ENCODE measurements at places on chromosomes 13 and 19.

- DNase-seq = no peak
Measured at GRCh38 chr13:26095846-26096610, 44.2 kb upstream of the SHISA2 start.

GRCh38 chr19:50222691-50223438, 19.4 kb downstream of the MYH14 start:
- DNase-seq = no peak

- DNase-seq = no peak
Measured at GRCh38 chr19:50854636-50855410, at the start of gene KLK3. KLK3 (plus strand) TSS chr19:50854915; CDS start chr19:50854956, 41 bp downstream.

- no peak for DNase-seq
Measured at GRCh38 chr19:54317965-54318240, 4.9 kb upstream of the LILRA5 start.

DNA sequence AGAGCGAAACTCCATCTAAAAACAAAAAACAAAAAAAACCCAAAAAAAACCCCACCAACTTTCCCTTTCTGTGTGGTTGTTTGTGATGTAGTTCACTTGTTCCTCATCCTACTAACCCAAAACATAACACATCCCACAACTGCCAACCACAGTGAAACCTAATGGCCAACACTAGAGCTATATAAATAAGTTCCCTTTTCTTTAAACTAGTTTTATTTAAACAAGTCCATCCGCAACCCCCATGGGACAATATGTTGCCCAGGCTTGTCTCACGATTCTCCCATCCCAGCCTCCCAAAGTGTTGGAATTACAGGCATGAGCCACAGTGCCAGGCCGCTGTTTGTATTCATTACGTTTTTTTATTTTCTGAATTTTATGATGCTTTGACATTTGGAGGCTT, 71.2 kb upstream of the ADGRE5 start:
- peak; percentile 56 for DNase-seq

- DNase-seq = no peak
Measured at GRCh38 chr19:51001515-51001914, at the start of gene KLK8. KLK8 (minus strand) TSS chr19:51001604; CDS start chr19:51001167, 437 bp downstream.

GRCh38 chr13:112057736-112058518, 9.0 kb upstream of the SOX1 start:
- no peak for DNase-seq

DNA sequence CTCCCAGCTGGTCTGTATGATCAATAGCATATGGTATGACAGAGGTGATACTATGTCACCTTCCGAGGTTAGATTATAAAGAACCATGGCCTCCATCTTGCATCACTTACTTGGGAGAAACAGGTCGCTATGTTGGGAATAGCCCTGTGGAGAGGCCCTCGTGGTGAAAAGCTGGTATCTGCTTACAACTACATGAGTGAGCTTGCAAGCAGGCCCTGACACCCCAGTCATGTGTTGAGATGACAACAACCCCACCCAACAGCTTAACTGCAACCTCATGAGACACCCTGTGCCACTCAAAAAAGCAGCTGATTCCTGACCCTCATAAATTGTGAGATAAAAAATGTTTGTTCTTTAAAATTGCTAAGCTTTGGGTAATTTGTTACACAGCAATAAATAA, 18.8 kb downstream of the MTRF1 start:
- DNase-seq = no peak

- no peak for DNase-seq
Measured at GRCh38 chr13:112648966-112649690, 40.7 kb upstream of the ATP11A start.

DNA sequence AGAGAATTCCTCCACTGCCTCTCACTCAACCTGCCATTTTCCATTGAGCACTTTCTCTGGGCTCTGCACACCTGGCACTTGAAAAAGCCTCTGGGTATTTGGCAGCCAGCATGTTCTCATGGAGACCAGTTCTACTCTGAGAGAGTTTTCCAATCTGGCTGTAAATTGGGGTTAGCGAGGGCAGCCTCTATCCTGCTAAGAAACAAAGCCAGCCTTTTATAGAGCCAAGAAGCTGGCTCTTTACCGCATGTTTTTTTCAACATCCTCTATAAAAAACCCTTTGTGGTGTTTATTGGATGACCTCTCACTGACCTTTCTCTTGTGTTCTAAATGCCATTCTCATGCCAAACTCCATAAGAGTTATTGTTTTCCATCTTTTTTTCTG, 52.6 kb upstream of the RCBTB2 start:
- no peak for DNase-seq

- DNase-seq = peak; percentile 79
Measured at GRCh38 chr19:13847407-13848339, 29.3 kb upstream of the NANOS3 start.

- DNase-seq = no peak
Measured at GRCh38 chr13:52864941-52865340, 16.5 kb upstream of the PCDH8 start.

GRCh38 chr13:52091473-52091872, 37.4 kb downstream of the NEK5 start:
- DNase-seq = no peak

DNA sequence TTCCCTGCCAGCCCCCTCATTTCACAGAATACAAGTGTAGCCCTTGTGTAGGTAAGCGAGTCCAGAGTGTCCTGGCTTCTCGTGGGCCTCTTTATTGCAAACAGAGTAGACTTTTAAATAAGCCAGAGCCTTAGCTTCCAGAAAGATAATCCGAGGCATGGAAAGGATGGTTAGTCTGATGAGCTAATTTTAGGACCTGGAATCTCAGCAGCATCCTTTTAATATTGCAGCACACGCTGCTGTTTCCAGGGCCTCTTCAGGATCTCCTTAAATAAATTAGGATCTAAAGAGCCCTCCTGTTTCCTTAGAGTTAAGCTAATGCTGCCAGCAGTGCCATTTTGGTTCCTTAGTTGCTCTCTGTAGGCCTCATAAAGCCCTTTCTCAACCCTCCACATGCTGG, 99.2 kb downstream of the RFC3 start:
- no peak for DNase-seq

DNA sequence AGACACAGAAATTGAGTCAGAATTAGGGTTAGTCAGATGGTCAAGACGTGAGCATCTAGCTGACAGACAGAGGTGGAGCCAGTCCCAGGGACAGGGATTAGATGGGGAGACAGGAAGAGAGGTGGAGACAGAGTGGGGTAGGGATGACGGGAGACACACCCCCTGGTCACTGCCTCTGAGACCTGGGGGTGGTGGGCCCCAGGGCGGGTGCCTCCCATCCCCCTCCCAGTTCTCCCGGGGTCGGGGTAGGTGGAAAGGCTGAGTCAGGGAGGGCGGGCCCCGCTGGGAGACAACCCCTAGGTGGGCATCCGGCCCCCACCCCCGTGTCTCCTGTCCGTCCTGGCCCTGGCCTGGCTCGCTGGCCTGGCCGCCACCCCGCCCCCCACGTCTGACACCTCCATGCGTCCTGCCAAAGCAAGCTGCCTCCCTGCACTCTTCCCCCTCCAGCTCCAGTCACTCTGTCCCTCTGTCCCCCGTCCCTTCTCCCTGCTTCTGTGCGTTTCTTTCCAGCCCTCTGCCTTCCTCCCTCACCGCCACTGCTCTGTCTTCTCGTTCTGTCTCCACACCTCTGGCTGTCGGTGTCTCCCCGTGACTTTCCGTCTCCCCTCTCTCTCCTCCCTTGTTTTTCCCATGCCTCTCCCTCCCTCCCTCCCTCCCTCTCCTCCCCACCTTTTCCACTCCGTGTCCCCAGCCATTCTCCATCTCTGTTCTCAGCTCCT, 15.1 kb downstream of the CCDC97 start:
- DNase-seq = peak; percentile 33

DNA sequence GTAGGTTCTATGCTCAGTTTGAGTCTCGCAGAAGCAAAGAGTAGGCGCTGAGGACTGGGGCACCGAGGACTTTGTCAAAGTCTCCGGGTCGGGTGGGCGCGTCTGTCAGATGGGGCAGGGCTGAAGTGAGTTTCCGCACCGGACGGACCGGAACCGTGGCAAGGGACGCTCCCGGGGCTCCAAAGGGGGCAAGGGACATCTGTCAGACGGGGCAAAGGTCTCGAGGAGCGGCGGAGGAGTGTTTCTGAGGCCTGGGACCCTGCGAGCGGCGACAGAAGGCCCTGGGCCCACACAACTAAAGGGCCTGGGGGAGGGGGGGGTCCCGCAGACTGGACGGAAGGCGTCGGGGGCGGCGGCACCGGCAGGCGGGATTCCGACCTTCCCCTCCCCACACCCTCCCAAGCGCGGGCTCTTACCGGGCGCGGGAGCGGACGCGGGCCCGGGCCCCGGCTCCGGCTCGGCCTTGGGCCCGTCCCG, 13.3 kb upstream of the AKAP8L start:
- peak; percentile 45 for DNase-seq

- DNase-seq = no peak
Measured at GRCh38 chr13:27079421-27079958, 92.1 kb downstream of the USP12 start.

GRCh38 chr19:29596885-29597525, 9.1 kb upstream of the POP4 start:
- no peak for DNase-seq

DNA sequence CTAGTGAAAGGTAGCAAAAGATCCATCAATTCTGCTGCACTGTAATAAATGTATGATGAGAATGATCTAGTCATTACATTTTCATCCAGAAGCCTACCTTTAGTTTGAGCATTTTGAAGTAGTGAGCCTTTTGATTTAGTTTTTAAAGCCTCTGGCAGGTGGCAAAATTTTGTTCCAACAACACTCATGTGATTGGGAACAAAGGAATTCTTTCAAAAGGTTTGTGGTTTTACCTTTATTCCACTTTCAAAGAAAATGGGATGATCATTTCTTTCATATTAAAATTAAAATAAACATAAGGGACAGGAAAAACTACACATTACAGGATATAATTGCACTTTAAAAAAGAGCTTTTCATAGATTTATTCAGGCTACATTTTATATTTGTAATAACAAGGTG, 260.2 kb downstream of the DACH1 start:
- no peak for DNase-seq

- DNase-seq = no peak
Measured at GRCh38 chr19:42335374-42335936, 10.0 kb downstream of the MEGF8 start.

- DNase-seq = no peak
Measured at GRCh38 chr13:83168590-83168989, 713.7 kb downstream of the SLITRK1 start.

GRCh38 chr19:31902821-31903220, 442.6 kb upstream of the ZNF507 start:
- no peak for DNase-seq

DNA sequence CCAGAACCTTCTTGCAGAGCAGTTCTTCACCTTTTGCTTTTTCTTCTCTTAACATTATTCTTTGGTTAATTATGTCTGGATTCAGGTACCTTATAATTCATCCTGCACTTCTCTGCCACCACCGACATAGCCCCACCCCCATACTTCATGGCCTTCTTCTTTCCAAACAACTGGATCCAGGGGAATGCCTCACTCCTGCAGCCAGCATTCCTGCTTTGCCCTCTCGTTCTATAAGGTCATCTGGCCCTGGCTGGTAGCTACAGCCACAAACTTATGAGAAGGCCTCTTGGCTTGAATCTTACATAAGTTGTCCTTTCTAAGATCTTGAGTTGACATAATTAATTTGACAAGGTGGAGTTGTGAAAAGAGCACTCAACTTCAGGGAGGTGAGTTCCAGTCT, 84.1 kb upstream of the FRY start:
- DNase-seq = no peak

DNA sequence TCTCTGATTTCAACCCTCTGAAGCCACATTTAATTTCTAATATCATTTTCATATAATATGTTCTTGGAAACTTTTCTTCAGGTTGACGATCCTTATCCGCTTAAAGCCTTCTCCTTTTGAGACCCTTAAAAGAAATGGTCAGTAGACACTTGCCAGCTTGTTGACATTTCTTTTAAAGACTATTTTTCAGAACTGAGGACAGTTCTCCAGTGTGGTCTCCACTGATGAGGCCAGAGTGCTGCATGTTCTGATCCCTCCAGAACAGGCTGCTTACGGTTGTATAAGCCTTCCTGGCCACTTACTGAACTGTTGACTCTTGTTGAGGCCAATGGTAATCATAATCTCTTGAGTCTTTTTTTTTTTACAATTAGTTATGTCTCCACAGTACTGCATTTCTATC, 477.3 kb downstream of the FGF9 start:
- DNase-seq = no peak

DNA sequence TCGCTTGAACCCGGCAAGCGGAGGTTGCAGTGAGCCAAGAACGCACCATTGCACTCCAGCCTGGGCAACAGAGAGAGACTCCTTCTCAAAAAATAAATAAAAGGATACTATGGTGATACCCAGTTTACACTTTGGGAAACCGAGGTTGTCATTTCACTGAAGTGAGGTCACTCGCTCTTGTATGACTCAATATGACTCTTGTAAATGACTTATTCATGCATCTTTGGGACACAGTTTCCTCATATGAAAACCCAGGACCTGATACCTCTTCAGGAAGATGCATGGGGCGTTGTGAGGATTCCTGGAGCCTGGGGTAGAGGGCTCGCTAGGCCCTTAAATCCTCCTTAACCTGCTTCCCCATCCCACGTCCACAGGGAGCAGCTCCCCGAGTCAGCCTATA, 4.5 kb downstream of the PSMD8 start:
- DNase-seq = no peak

GRCh38 chr19:48396824-48397176, 3.3 kb downstream of the GRIN2D start:
- no peak for DNase-seq

DNA sequence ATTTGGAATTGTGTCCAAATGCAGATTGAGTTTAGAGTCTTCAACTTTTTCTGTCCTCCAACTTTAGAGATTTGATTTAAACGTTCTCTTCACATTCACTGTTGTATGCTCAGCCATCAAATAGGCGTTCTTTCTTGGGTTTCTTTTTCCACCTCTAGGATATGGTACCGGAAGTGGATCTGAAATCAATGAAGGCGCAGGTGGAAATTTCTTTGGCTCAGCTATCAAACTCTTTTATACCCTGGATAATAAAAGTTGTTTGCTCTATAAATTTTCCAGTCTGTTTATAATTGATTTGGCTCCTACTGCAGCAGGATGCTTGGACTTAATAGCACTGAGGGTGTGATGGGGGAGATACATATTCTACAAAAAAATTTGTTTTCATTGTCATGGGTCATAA, 1.6 kb downstream of the COG3 start:
- DNase-seq = no peak
